Nasal cavity respiratory epithelium epithelial cell of viscerocranial mucosa (primary cell): ENCODE measurements at places on chromosomes 6 and 20. TPM values are rescaled to one million over a fixed set of nuclear protein-coding genes. Genes with fewer than 3 reads are reported as not detected.

The ADTRP gene
- 10.6 and 25.3 TPM in 2 replicates for total RNA-seq

The SIRPB1 gene
- not detected in 2 replicates for total RNA-seq

The ELOVL4 gene
- 5.8 and 13.7 TPM in 2 replicates for total RNA-seq

The MYBL2 gene
- 0.07 and 0.34 TPM in 2 replicates for total RNA-seq

The MAS1 gene
- total RNA-seq: not detected in 2 replicates

The TLDC2 gene
- under 0.01 TPM in 1 of 2 replicates, not detected in the other for total RNA-seq

The ULBP2 gene
- 8.2 and 10.7 TPM in 2 replicates for total RNA-seq

The MRAP2 gene
- total RNA-seq: under 0.01 and 1.5 TPM in 2 replicates

The CRISP3 gene
- 0.07 and 0.34 TPM in 2 replicates for total RNA-seq

The HLA-DRB5 gene
- not detected in 2 replicates for total RNA-seq

The ARFGAP1 gene
- total RNA-seq: 45.1 and 49.0 TPM in 2 replicates

The ENPP1 gene
- total RNA-seq: under 0.01 and 0.07 TPM in 2 replicates

The SLCO4A1 gene
- 0.57 and 4.8 TPM in 2 replicates for total RNA-seq

The ABHD16B gene
- total RNA-seq: not detected in 2 replicates

The SLC13A3 gene
- 3.3 and 3.8 TPM in 2 replicates for total RNA-seq

The ADGRF4 gene
- 21.5 and 42.1 TPM in 2 replicates for total RNA-seq

The FAM184A gene
- 0.07 and 0.34 TPM in 2 replicates for total RNA-seq
